ENCODE measurements at places on chromosomes 3 and 15.

GRCh38 chr15:40891810-40892446 is 2.3 kb upstream of the VPS18 start:
- peak; percentile 48 for DNase-seq

DNA sequence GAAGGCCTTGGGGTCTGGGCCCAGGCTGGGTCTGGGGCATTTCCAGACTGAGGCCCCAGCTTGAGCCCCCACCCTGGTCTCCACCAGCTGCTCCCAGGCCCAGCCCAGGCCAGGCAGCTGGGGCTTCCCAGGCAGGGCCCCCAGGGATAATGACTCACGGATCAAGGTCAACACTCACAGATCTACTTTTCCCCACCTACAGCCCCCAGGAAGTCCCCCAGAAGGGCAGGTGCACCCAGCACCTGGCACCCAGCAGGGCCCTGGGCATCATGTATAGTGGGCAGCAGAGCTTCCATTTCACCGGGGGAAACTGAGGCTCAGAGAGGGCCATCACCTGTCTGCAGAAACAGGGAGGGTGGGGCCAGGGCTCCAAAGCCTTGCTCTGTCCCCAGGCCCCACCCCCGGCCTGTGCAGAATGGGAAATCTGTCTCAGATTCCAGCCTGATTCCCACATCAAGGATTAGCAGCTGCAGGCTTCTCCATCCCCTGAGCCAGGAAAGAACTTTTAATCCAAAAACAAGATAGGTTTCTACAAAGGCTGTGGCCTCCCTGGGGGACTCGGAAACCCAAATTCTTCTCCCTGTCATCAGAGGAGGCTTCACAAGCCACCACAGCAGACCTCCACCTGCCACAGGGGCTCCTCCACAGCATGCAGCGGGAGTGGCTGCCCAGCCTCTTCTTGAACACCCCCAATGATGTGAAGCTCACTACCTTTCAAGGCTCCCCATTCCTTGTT is 49.8 kb downstream of the IQSEC1 start:
- no peak for DNase-seq

DNA sequence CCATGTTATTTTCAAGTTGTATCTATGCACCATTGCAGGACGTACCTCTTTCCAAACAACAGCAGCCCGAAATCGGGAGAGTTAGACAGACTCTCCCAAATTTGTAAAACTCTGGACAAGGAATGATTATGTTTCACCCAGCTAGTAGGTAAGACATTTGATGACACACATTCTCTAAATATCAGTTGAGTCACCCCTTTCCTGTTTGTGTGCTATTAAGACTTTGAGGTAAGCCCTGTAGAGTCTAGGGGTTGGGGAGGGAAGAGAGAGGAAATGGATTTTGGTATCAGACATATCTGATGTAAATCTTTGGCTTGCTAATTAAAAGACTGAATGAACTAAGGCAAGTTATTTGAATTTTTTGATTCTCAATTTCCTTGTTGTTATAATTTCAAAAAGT is 999.0 kb downstream of the TUSC7 start:
- DNase-seq: no peak

DNA sequence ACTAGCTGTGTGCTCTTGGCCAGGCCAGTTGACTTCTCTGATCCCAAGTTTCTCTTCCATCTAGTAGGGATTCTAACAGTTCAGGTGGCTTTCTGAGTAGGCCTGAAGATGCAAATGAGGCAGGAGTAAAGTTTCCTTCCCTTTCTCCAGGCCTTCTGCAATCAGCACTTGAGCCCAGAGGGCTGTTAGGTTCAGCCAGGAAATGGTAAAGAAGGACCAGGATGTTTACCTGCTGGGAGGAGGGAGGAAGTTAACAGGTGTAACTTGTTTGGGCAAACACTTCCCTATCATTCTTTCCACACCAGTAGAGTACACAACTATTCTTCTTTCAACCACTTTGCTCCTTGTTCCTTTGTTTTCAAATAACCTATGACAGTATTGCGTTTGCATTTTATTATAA is 13.3 kb upstream of the TNFSF10 start:
- DNase-seq: no peak

DNA sequence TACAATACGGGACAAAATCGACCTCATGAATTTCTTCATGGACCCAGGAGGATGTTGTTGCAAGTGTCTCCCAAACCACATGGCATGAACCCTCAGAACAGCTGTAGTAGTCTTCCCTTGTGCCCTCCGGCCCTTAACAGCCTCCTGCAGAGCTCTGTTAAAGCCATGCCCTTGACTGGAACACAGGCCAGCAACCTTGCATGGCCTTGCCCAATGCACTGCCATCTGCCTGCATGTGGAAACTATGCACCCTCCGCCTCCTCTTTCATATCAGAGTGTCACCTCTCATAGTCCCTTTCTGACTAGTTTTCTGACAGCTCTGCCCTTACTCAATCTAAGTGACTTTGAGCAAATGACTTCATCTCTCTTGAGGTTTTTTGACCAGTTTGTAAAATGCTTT is 39.4 kb upstream of the TRIM71 start:
- no peak for DNase-seq

DNA sequence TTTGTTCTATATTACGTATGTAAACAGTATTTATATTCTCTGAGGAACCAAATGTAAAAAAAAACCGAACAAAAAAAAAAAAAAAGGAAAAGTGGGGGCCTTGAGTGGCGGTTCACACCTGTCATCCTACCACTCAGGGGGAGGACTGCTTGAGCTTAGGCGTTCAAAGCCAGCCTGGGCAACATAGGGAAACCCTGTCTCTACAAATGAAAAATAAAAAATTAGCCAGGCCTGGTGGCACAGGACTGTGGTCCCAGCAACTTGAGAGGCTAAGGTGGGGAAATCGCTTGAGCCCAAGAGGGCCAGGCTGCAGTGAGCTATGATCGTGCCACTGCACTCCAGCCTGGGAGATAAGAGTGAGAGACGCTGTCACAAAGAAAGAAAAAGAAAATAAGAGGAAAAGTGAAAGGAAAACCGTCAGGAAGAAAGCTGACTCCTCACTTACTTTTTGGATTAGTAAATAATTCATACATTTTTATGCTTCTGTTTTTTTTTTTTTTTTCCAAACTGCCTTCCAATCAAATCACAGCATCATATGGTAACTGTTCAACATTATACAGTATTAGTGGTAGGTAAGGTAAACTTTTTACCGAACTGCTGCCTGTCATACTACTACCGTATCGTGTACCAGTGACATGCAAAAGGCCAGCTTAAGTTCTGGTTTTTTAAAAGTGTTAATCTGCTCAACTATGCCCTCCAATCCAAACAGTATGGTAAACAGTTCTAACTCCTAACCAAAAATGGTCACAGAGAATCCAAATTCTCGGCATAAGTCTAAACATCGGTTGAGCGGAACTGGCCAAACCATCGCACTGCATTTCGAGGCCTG is 1.2 kb downstream of the PHC3 start:
- no peak for DNase-seq

DNA sequence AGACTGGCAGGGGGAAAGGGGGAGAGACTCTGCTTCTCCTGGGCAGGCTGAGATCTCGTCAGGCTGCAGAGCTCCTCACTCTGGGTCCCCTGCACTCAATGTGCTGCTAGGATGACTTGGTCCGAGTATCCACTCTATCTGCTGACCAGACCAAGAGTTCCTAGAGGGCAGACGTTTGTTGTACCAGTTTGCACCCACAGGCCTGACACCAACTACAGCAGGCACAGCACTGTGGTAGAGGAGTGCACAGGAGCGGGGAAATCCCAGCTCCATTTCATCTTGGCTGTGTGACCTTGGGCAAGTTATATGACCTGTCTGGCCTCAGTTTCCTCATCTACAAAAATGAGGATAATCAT is 29.0 kb downstream of the CCDC12 start:
- DNase-seq: no peak

All from midbrain (tissue), 1 donor.